ENCODE measurements at places on chromosomes 2 and 18.

DNA sequence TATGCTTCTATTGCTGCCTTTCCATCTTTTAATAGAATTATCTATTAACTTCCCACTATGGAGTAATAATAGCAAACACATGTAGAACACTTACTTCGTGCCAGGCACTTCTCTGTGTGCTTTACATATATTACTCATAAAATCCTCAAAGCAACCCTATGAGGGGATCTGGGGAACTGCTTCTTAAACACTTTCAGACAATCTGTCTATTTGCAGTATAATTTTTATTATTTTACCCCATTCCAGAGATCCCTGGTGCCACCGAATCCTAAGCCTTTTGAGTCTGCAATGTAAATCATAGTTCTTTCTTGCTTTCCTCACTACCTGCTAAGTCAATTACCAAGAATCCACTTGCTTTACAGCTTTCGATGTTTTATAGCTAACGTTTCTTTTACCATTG is 25.6 kb upstream of the GCFC2 start:
- no peak for DNase-seq

GRCh38 chr2:74010087-74010541 is 25.4 kb downstream of the TET3 start:
- DNase-seq: no peak

DNA sequence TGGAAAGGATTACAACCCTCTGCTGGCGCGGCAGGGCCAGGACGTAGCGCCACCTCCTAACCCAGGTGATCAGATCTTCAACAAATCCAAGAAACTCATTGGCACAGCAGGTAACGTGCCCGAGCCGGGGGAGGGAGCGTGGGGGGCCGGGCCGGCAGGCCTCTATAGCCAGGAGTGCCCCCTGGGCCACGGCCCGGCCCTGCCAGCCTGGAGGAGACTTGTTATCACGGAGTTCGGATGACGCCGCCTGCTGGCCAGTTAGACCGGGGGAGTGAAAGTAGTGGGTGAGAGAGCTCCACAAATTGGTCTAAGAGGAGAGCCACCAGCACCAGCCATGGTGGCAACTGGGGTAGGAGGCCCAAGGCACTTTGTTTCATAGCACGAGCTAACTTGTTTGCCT is 8.6 kb upstream of the TMEM214 start:
- DNase-seq: no peak

GRCh38 chr2:229340086-229340760 is 69.1 kb upstream of the PID1 start:
- DNase-seq: no peak

DNA sequence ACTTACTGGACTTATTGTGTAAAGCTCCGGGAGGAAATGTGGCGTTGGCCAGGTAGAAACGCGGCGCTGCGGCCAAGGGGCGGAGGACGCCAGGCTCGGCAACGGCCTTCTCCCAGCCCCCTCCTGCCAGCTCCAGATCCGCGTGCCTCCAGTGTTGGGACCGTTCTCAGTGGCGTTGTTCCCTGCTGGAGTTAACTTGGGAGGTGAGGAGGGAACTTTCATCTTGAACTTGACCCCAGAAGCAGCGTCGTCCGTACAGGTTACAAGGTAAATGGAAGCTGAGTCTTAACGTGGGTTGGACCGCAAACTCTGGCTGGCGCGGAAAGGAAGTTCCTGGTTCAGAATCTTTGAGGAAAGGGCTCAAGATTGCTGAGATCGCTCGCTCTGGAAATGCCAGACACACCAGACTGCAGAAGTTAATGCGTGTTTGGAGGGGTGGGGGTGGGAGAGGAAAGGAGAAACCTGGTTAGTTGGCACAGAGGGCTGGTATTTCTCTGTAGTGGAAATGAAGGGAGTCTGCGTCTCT is 1.3 kb downstream of the TANC1 start:
- DNase-seq: no peak

DNA sequence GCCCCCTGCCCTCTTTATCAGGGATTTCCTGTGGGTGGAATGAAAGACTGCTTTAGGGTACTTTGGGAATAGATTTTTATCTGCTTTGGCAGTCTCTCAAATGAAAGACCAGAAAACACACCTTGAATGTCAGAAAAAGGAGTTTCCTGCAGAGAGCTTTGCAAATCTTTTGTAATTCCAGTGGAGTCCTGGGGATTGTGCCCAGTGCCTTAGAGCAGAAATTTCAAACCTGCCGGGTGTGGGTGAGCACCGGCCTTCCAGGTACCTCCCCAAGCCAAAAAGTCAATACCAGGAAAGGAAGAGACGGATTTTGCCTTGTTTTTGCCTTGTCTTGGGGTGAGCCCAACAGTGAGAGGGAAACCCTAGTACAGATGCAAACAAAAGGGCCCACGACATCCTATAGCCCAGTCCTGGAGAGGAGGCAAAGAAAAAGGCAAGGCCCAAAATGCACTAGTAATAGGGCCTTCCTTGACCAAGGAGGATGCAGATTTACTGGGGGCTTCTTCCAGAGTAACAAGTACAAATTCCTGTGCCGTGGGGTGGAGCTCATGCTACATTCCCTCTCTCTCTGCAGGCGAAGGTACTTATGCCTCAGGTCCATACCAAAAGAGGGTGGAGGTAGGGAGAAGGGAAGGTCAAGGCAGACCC is 36.4 kb downstream of the FOXI3 start:
- no peak for DNase-seq

DNA sequence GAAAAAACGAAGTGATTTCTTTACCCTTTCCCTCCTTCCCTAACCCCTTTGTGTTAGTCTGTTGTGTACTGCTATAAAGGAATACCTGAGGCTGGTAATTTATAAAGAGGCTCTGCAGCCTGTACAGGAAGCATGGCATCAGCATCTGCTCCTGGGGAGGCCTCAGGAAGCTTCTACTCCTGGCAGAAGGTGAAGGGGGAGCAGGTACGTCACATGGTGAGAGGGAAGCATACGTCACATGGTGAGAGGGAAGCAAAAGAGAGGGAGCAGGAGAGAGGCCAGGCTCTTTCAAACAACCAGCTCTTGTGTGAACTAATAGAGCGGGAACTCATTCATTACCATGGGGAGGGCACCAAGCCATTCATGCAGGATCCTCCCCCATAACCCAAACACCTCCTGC is 126.2 kb downstream of the CAPN13 start:
- no peak for DNase-seq

DNA sequence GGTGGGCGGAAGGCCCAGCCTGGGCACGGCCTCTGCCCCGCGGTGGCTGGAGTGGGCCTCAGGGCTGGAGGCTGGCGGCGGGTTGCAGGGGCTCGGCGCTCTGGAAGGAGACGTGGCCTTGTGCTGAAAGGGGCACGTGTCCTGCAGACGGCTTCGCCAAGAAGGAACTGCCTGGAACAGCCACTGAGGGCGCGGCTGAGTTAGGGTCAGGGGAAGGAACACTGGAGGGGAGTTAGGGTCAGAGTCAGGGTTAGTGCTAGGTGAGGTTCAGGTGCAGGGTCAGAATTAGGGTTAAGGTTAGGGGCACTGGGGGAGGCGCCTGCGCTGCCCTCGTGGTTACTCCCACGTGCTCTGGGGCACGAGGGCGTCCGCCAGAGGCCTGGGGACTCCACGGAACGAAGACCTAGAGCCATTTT is 933 bp upstream of the ADNP2 start:
- DNase-seq: no peak

DNA sequence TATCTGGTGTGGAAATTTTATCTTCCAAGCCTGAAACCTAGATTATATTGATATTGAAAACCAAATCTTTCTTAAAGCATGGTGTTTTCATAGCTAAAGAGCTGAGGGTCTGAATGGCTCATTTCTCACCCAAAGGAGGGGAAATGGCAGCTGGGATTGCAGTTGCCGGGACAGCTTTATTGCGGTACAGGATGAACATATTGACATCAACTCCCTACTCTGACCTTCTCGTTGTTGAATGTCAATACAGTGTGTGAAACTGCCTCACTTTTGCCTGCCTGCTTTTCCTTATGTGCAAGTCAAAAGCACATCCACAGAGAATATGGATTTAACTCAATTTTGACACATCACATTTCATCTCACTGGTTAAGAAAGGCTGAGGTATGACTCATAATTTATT is 3.6 kb upstream of the COX7A2L start:
- DNase-seq: no peak

GRCh38 chr2:176085120-176085788 is 1.5 kb upstream of the EVX2 start:
- no peak for DNase-seq

- DNase-seq: no peak
Measured at GRCh38 chr2:64750001-64750816, 96.5 kb upstream of the SERTAD2 start.

DNA sequence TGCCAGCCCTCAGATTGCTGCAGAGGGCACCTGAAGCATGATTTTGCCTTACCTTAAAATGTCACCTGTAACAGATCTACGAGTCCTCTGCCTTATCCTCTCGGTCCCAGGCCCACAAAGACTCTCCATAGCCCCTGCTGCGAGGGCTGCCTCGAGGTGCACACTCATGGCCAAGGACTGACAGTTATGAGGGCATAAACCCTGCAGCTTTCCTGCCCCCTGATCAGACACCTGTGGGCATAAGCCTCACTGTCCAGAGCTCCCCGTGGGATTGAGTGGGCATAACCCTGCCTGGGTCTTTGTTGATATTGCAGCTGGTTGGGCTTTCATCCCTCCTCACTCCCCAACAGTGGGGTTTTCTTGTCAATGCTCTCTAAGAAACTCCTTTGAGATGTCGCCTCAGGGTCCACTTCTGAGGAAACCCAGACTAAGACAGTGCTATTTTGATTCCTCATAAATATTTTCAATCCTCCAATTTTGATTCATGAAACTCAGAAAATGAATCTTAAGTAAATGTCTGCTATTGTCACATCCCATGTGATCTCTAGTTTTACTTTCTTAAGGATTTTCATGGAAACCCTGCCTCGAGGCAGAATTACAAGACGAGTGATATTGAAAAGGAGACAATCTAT is 108.5 kb upstream of the NCK2 start:
- no peak for DNase-seq

GRCh38 chr2:99827296-99827999 is 314.9 kb downstream of the AFF3 start:
- DNase-seq: no peak

- no peak for DNase-seq
Measured at GRCh38 chr18:34726286-34727004, 16.3 kb downstream of the DTNA start.

GRCh38 chr18:68778280-68778886 is 19.5 kb upstream of the CCDC102B start:
- DNase-seq: no peak

DNA sequence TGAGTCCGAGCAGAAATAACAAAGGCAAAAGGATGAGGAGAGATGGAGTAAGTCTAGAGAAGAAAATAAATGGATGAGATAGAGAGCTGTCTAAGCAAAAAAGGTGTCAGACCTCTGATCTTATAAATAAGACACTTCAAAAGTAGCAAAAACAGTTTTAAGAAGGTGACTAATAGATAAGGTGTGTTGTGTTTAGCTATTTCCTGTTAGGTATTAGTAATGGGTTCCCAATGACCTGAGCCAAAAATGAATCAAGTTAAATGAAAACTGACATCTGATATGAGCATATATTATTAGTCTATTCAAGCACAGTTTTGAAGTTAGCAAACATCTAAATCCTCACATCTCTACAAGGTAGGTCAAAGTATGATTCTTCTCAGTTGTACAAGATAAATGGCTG is 10.6 kb downstream of the SUPT7L start:
- no peak for DNase-seq

DNA sequence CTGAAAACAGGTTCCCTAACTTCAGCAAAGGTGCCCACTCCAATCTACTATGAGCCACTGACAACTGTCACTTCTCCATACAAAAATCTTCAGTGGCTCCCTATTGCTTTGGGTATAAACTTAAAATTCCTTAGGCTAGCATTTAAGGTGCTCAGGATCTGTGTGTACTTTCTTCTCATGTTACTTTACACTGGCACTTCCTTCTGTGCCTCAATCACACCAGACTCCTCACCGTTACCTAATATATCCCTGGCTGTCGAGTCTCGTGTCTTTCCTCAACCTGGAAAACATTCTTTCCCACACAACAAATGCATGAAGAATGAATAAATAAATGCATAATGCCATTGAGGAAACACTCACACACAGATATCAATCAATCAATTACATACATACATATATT is 101.1 kb downstream of the TCF4 start:
- DNase-seq: no peak

- peak; percentile 8 for DNase-seq
Measured at GRCh38 chr2:55051026-55051866, 995 bp upstream of the RTN4 start.

- peak; percentile 43 for DNase-seq
Measured at GRCh38 chr18:45690975-45691815, 32.8 kb upstream of the SLC14A1 start.

- DNase-seq: no peak
Measured at GRCh38 chr18:67893916-67894315, 377.4 kb upstream of the DSEL start.

- no peak for DNase-seq
Measured at GRCh38 chr2:136332436-136333095, 214.6 kb upstream of the CXCR4 start.

GRCh38 chr18:27685807-27686412 is 491.0 kb downstream of the CDH2 start:
- no peak for DNase-seq

DNA sequence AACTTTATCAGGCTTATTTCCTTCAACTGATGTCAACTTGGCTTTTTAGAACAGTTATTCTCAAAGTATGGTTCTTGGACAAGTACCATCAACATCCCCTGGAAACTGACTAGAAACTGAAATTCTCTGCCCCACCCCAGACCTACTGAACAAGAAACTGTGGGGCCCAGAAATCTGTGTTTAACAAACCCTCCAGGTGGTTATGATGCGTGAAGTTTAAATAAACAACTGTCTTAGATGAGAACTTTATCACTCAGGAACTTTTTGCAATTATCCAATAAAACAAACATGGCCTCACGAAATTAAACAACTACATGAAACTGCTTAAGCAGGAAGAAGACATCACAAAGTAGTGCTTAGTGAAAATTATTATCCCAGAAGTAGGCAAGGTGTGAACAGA is 4.4 kb downstream of the HIBCH start:
- DNase-seq: no peak

DNA sequence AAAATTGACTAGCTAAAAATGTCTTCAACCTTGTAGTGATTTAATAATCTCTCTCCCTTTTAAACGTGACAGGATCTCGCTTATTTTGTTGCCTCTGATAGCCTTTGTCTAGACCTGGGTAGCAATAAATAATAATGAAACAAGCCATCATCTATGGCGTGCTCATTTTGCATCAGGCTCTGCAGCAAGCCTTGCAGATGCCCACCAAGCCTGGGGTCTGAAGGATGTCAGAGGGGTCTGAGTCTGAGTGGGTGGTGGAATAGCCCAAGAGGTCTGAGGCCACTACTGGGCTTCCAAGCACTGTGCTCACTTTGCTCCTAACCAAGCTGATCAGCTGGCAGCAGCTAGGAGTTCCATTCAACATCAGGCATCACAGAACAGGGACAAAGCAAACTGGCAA is 109.4 kb downstream of the GYPC start:
- no peak for DNase-seq

DNA sequence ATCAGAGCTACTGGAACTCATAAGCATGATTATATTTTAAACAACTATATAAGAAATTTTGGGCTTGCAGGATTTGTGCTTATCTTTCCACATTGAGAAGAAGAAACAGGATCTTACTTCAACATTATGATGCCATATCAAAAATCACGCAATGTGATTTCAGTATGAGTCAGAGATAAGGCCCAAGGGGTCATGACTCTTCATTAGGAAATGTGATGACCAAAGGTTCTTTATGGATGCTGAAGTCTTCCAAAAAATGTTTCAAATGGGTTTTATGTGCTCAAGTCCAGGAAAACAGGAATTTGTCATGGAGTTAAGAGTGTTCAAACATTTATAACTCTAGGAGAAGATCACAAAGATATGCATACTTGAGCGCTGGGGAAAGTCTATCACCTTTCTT is 7.8 kb upstream of the SERPINB2 start:
- DNase-seq: no peak
